Amniotic stem cell (primary cell): ENCODE measurements at places on chromosomes 3 and 15.

DNA sequence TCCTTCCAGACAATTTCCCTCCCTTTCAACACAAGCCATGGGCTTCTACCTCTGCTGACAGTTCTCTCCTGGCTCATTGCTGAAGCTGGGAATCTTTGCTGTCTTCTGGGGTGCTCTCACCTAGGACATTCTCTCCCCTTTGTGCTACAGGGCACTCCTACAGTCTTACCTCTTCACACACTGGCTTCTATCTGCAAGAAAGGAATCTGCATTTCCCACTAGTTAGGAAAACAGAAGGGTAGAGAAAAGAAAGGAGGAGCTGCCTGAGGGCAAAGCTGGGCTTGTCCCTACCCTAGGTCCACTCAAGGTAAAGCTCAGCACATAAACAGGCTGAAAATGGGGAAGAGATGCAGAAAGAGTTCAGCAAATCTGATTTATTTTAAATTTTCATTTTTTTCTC is 5.6 kb upstream of the ARGFX start:
- DNase-seq: no peak

DNA sequence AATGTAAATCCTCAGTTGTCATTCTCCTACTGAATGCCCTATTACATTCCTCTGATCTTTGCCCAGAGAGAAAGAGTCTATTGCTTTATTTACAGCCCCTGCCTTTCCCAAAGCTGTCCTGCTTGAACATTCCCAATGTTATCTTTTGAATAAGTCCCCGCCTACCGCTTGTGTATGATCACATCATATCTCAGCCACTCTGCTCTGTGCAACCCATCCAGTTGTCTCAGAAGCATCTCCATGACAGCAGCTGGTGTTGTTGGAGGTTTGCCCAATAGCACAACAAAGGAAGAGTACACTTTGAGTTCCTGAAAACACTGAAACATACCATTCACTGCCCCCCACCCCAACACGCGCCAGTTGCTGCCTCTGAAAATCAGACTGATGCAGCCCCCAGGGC is 22.0 kb upstream of the FAM3D start:
- no peak for DNase-seq

- no peak for DNase-seq
These were observed 29.4 kb downstream of the ITGA11 start for GRCh38 chr15:68402432-68403160.

GRCh38 chr15:56042982-56043980 is 49.9 kb upstream of the NEDD4 start:
- no peak for DNase-seq
